SJSA1 (cell line): ENCODE measurements at places on chromosomes 11 and 22.

DNA sequence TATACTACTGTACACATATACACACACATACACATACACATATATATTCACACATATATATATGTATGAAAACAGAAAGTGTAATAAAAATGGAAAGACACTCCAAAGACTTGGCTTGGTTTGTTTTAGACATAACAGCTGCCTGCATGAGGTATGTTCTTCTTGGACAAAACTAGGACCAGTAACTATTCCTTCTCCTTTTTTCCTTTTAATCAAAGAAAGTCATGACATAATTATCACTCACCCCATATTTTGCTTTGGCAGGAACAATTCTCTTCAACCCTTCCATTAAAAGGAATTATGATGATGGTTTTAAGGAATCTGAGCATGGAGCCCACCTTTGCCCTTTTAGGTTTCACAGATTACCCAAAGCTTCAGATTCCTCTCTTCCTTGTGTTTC is at the start of gene OR5D14:
Gene OR5D14 (plus strand): TSS at position 301 of the 400 bp plus-strand sequence. CDS start 0 bp downstream, at position 301.
- DNase-seq: no peak
- H3K4me1 ChIP-seq: no peaks in the 10 kb centered on the region
- no peaks in the 10 kb centered on the region for H3K27me3 ChIP-seq

DNA sequence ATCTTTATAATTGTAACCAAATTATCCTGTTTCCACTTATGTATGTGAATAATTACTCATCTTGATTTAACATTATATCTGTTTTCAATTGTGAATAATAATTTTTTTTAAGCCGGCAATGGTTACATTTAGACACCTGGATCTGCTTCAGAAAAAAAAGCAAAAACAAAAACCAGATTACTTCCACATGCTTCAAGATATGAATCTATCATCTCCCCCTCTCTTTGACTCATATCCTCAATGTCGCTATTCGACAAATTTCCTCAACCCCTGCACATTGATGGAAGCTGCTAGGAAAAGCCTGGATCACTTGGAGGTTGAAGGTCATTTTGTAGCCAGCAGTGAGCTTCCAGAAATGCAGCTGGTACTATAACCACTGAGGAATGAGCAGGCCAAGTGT is 42.7 kb downstream of the SLC1A2 start:
- no peaks in the 10 kb centered on the region for H3K4me1 ChIP-seq
- no peaks in the 10 kb centered on the region for H3K27me3 ChIP-seq
- no peak overlapping the region for H3K4me3 ChIP-seq
- DNase-seq: no peak
- no peaks in the 10 kb centered on the region for H3K36me3 ChIP-seq

DNA sequence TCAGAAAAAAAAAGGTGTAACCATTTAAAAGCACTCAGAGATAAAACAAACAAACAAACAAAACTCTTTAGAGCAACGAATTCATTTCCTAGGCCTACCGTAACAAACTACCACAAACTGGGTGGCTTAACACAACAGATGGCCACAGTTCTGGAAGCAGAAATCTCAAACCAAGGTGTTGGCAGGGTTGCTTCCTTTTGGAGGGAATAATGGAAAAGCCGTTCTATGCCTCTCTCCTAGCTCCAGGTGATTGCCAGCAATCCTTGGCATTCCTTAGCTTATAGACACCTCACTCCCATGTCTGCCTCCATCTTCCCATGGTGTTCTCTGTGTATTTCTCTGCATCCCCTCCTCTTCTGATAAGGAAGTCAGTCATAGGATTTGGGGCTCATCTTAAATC is 200.4 kb downstream of the RAB38 start:
- no peaks in the 10 kb centered on the region for H3K4me1 ChIP-seq
- DNase-seq: no peak
- no peak overlapping the region for H3K4me3 ChIP-seq
- H3K36me3 ChIP-seq: no peaks in the 10 kb centered on the region
- no peaks in the 10 kb centered on the region for H3K27me3 ChIP-seq

DNA sequence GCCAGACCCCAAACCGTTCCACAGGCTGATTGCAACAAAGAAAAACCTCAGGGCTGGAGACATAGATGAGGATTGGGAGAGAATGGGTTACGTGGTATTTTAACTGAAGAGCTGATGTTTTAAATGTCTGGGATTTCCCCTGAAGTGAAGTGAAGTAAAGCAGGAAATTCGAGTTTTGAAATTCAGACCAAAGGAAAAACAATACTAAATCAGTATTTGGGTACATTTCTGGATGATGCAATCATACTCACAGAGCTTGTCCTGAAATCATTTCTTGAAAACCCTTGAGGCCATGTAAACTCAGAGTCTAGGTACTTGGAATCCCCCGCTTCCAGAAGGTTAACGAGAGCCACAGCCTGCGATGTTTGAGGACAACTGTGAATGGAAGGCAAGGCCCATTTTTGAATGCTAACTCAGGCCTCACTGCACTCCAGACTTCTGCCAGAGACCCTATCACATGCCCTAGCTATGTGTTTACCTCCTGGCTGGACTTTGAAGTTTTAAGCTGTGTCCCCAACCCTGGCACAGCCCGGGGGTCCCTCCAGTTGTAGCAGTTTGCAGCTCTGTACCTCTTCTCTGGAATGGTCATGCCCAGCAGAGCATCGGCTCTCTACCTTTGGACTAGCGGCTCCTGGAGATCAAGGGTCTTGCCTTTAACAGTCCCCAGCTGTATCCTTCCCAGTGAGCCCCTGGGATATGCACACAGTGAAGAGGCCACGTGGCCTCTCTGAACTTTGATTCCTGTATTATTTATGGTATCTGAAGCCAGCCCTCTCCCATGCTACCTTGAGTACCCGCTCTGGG is 5.4 kb upstream of the FTH1 start:
- no peaks in the 10 kb centered on the region for H3K36me3 ChIP-seq
- H3K4me1 ChIP-seq: peaks cover 59% of the 10 kb centered on the region
- H3K4me3 ChIP-seq: no peak overlapping the region
- H3K27me3 ChIP-seq: no peaks in the 10 kb centered on the region
- peak; percentile 92 for DNase-seq

- no peaks in the 10 kb centered on the region for H3K27me3 ChIP-seq
- H3K27ac ChIP-seq: no peak overlapping the region
- DNase-seq: no peak
- no peaks in the 10 kb centered on the region for H3K36me3 ChIP-seq
- no peak overlapping the region for H3K4me3 ChIP-seq
- H3K4me1 ChIP-seq: no peaks in the 10 kb centered on the region; the same call in 1 of the 2 replicates
Measured at GRCh38 chr11:119573858-119574257, 150.9 kb upstream of the THY1 start.

DNA sequence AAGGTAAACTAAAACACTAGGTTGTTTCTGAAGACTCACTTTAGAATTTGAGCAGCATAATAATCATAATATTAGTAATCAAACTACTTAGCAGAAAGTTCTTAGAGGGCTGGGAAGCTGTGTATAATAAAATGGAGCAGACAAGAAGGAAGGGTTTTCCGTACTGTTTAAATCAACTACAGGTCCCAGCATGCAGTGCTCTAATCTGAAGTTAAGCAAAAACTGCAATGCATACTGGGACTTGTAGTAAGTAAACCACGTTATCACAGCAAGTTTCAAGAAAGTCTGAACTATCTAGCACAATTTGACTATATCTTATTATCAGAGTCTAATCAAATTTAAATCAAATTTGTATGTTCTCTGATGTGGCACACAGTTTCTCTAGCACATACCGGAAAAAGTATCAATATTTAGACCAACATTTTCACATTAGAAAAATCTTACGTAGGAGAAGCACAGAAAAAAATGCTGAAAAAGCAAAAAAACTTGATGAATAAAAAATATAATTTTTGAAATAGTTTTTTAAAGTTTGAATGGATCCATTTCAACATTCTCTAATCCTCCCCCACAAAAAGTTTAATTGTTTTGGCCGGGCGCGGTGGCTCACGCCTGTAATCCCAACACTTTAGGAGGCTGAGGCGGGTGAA is 8.2 kb downstream of the PHF21A start:
- H3K4me3 ChIP-seq: no peak overlapping the region
- H3K27me3 ChIP-seq: no peaks in the 10 kb centered on the region
- H3K4me1 ChIP-seq: 0 out of 2 replicates have a peak, but pooled peaks cover 4% of the 10 kb centered on the region
- H3K27ac ChIP-seq: no peak overlapping the region
- H3K36me3 ChIP-seq: no peaks in the 10 kb centered on the region
- peak; percentile 23 for DNase-seq

DNA sequence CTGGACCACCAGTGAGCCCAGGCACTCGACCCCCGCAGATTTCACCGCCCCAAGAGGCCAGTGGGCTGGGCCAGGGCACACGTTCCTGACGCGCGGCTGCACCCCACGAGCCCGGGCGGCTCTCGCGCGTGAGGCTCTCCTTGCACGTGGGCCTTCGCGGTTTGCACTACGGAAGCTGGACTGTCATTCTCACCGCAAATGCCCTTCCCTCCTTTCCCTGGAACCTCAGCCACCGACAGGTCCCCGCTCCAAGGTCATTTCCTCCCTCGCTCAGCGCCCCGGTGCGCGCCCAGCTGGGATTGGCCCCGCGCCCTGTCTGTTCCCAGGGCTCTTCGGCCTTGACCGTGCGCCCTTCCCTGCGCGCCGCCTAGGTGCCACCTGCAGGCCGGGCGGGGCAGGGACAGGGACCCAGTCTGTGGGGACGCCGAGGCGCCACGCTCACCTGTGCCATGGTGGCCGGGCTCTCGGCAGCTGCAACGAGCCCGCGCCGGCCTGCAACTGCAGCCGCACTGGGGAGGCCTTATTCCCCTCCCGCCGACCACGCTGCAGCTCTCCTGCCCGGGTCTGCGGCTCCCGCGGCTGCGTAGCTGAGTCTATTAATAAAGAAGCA is 2.1 kb upstream of the CPT1A start:
- H3K27ac ChIP-seq: no peak overlapping the region
- H3K4me1 ChIP-seq: peaks cover 24% of the 10 kb centered on the region
- DNase-seq: no peak
- peaks cover 2% of the 10 kb centered on the region; the same call in 1 of the 2 replicates for H3K27me3 ChIP-seq
- 0 out of 2 replicates have a peak, but pooled peaks cover 3% of the 10 kb centered on the region for H3K36me3 ChIP-seq

- no peak overlapping the region for H3K4me3 ChIP-seq
- H3K4me1 ChIP-seq: peaks cover 40% of the 10 kb centered on the region
- DNase-seq: no peak
- H3K27me3 ChIP-seq: no peaks in the 10 kb centered on the region
- H3K27ac ChIP-seq: no peak overlapping the region
- H3K36me3 ChIP-seq: no peaks in the 10 kb centered on the region
Measured at GRCh38 chr22:47333625-47334024, 571.2 kb downstream of the TBC1D22A start.

DNA sequence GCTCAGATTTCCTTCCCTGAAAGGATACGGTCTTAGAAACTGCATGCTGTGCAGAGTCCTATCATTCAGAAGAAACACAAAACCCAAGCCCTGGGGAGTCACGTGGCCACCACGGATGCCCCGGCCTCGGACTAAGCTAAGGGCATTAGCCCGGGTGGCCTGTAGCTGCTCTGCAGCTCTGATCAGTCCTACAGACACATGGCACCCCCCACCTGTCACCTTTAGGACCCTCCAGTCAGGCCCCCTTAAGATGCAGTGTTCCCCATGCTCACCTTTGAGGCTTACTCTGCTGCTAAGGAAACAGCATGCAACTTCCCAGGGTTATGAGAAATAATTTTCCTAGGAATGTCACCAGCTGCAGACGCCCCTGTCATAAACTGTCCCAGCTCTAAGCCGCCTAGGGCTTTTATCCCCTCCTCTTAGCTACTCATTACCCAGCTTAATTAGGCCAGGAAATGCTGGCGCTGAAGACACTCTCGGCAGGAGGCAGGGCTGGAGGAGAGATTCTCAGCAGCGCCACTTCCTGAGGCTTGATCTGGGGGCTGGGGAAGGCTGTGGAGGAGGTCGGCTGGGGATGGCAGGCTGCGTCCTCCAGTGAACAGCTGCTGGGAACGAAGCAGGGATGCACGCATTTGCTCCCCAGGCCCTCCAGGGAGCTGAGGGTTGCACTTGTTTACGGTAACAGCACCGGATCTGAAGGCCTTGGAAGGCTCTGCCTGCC is 47.2 kb upstream of the ADA2 start:
- DNase-seq: no peak
- H3K27ac ChIP-seq: no peak overlapping the region
- H3K4me3 ChIP-seq: no peak overlapping the region
- no peaks in the 10 kb centered on the region for H3K36me3 ChIP-seq

DNA sequence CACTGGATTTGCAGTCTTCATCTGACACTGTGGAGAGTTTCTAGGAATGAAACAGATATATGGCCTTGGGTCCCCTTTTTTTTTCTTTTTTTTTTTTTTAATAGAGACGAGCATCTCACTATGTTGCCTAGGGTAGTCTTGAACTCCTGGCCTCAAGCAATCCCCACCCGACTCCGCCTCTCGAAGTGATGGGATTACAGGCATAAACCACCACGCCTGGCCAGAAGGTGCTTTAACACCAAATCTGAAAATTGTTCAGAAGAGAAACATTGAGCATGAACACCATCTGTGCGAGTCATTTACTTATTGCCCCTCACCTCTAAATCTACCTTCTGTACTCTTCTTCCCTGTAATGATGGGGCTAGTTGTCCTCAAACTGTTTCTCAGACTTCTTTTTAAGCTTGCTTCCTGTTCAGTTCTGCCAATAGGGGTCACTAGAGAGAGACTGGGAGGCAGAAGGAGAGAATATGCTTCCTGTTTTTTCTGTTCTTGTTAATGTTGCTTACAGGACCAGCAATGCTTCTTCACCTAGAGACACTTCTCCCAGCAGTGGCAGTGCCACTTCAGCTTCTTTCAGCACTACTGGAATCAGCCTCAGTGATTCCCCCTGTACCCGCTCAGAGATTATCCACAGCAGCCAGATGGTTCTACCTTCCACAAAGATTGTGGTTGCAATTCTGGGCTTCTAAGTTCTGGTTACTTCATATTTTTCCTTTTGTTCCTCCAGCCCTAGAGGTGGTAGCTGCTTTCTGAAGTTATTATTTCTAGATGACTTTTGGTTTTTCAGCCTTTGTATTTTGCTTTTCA is 20.8 kb upstream of the ZBED5 start:
- no peaks in the 10 kb centered on the region for H3K27me3 ChIP-seq
- no peak overlapping the region for H3K4me3 ChIP-seq
- H3K27ac ChIP-seq: no peak overlapping the region
- no peak for DNase-seq
- peaks cover 23% of the 10 kb centered on the region for H3K4me1 ChIP-seq

DNA sequence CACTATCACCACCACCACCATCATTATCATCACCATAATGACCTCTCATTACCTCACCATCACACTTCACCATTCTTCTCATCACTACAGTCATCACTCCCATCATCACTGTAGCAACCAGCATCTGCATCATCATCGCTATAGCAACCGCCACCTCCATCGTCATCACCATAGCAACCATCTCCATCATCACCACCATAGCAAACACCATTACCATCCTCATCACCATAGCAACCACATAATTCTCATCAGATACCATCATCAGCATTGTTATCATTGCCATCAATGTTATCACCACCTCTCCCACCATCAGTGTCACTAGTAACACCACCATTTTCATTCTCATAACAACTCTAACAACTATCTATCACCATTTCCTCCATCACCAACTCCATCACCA is 23.1 kb upstream of the CD82 start:
- H3K4me1 ChIP-seq: no peaks in the 10 kb centered on the region
- no peak for DNase-seq
- no peaks in the 10 kb centered on the region for H3K36me3 ChIP-seq
- H3K27ac ChIP-seq: no peak overlapping the region

- no peaks in the 10 kb centered on the region for H3K27me3 ChIP-seq
- DNase-seq: no peak
- H3K4me1 ChIP-seq: peaks cover 16% of the 10 kb centered on the region
- H3K4me3 ChIP-seq: no peak overlapping the region
- H3K36me3 ChIP-seq: peaks cover 90% of the 10 kb centered on the region
Measured at GRCh38 chr11:45860348-45860747, 13.1 kb downstream of the CRY2 start.
